ENCODE measurements at places on chromosomes 16 and 17. TPM values are rescaled to one million over a fixed set of nuclear protein-coding genes. Genes with fewer than 3 reads are reported as not detected.

- no peak for DNase-seq
These were observed 19.4 kb upstream of the NKD1 start for GRCh38 chr16:50528820-50529219.

- no peak for DNase-seq
These were observed 16.1 kb downstream of the AMFR start for GRCh38 chr16:56409195-56409594.

GRCh38 chr16:80671281-80671849 is 130.6 kb downstream of the DYNLRB2 start:
- DNase-seq: no peak

GRCh38 chr17:45423304-45423974 is 9.2 kb downstream of the ARHGAP27 start:
- no peak for DNase-seq

DNA sequence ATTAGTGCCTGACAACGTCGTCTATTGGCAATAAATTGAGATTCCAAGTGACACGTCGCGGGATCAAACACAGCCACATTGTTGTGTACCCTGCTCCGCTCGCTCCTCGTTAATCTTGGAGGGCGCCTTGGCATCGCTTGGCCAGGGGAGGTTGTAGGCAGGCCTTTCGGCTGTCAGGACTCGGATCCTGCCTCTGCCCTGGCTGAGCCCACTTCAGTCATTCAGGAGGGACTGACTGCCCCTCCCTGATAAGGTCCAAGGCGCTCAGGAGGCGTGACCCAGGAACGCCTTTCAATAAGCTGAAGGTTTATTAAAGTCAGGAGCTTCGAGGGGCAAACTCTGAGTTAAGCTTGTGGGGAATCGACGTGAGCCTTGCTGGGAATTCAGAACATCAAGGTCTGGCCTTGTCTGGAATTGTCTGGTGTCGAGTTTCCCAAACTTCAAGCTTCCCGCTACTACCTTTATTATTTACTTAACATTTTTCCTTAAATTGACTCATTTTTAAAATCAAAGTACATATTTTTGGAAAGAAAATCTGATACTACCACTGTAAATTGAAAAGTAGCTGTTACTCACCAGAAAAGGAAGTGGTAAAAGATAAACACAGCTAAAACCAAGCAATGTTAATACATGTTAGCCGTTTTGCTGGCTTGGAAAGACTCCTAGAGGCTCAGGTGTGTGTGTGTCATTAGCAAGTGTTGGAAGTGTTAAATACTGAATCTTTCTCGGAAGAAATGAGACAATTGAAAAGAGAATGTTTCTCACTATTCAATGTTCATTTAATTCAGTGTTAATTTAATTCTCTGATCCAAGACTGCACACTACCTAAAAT is 5.3 kb upstream of the IRX3 start:
- DNase-seq: no peak

- DNase-seq: no peak
These were observed 33.2 kb upstream of the C1QL1 start for GRCh38 chr17:45001310-45001709.

DNA sequence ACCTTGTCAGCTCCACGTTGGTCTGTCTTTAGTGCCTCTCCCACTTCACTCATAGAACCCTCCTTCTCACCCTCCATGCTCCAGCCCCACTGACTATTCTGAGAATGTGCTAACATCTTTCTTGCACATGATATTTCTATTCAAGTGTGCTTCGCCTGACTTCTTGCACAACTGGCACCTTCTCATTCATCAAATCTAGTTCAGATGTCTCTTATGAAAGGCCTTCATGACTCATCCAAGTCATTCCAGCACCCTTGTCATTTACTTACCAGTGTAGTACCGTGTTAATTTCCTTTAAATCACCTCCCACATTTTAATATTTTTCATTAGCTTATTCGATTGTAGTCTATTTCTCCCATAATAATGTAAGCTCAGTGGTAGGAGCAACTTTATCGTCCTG is 197.8 kb upstream of the PIRT start:
- DNase-seq: no peak

DNA sequence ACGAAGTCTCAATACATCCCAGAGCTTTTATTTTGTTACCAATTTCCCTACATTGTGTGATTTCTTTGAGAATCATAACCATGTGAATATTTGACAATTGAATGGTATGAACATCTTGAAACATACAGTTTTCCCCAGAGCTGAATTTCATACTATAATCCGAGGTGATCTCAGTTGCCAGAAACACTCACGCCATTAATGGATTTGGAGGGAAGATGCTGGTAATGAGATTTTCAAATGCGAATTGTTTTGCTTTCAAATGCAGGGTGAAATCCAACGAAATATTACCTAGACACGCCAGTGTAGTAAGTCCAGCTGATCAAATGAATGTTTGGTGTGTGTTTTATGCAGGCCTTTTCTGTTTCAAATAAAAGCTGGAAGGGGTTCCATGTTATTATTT is 277.8 kb upstream of the CDH5 start:
- DNase-seq: no peak

DNA sequence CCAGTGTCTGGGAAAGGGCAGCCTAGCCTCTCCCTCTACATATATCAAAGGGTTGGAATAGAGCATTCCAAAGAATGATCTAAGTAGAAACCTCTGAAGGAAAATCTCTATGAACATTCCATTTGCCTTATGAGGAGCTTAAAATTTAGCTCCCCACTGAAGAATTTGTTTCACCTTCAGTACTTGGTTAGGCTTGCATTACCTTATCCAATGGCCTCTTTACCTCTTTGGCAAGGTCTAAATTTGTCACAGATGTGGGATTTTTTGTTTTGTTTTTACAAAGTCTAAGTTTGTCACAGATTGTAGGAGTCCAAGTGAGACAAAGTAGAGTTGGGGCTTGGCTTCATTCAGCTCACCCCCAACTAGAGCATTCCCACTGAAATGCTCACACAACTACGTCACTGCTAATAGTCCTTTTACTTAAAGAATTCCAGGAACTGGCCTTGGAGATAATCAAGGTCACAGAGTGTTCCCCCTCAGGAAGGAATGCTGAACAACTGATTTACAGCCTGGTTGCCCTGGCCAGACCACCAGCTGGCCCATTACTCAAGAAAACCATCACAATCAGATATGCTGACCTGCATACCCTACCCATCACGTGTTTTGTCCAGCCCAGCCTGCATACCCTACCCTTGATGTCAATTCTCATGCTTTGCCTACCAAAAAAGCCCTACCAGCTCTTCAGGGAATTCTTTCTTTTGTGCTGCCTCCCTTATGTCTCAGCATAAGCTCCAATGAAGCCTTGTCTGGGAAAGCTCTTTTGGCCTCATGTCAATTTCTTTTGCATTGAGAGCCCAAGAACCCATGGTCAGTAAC is 26.5 kb upstream of the PPM1D start:
- DNase-seq: no peak

DNA sequence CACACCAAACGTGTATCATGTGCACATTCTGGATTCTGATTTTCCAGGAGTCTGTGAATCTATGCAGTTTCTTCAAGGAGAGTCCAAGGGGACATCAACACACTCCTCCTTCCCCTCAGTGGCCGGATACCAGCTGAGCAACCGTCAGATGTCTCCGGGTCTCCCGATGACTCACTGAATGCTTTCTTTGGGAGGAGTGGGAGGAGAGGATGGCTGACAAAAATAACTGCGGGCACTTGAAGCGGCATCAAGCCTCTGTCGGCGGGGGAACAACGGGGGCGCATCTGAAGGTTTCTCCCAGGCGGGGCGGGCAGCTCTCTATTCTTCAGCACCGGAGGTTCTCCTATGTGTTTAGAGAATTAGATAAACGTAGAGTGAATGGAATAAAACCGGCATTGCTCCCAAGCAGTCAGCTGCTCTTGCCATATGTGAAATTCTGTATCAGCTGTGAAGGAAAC is 24.6 kb upstream of the LRRC75A start:
- DNase-seq: peak; percentile 20

GRCh38 chr17:49913226-49914095 is 55.5 kb upstream of the DLX4 start:
- DNase-seq: no peak

GRCh38 chr17:34726536-34727384 is 147.4 kb downstream of the TMEM132E start:
- no peak for DNase-seq

- DNase-seq: no peak
These were observed 15.3 kb upstream of the RPTOR start for GRCh38 chr17:80529104-80529903.

NPTX1 gene
- 0.59 TPM for total RNA-seq

MAF gene
- total RNA-seq: 160 TPM

PPY gene
- total RNA-seq: not detected

CHST4 gene
- not detected for total RNA-seq

NPIPB6 gene
- total RNA-seq: not detected

SLC13A2 gene
- not detected for total RNA-seq

SLC16A6 gene
- 0.20 TPM for total RNA-seq

Data from tibial nerve (tissue), 4 donors.